ENCODE measurements at places on chromosomes 3 and 15.

DNA sequence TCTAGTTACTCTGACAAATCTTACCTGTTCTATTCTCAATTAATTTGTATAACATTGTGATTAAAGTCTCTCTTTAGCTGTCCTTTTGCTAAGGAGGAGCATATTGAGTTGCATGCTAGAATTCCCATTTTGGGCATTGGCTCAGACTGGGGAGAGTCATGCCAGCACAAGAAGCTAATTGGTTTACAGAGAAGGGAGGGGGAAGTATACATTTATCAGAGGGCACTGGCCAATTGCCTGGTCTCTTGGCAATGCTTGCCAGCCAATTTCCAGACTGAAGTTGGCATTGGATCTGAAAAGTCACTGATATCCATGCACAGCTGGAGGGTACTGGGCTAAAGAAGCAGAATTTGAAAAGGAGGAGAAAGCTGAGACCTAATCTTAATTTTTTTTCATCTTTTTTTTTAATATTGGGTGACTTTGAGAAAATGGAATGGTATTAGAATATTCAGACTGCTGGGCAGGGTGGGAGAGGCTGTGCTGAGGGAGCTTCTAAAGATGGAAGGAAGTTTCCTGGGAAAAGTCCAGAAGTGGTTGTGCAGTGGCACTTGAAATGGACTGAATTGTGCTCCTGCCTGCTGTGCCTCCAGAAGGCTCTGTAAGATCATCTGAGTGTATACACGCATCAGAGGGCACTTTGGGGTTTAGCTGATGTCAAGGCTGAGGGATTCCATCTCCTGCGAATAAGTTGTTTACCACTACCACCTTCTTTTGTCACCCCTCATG, 365.2 kb upstream of the DPH6 start:
- no peak for DNase-seq

- DNase-seq, result no peak
Observed at GRCh38 chr3:4824926-4825325, 154.3 kb upstream of the BHLHE40 start.

DNA sequence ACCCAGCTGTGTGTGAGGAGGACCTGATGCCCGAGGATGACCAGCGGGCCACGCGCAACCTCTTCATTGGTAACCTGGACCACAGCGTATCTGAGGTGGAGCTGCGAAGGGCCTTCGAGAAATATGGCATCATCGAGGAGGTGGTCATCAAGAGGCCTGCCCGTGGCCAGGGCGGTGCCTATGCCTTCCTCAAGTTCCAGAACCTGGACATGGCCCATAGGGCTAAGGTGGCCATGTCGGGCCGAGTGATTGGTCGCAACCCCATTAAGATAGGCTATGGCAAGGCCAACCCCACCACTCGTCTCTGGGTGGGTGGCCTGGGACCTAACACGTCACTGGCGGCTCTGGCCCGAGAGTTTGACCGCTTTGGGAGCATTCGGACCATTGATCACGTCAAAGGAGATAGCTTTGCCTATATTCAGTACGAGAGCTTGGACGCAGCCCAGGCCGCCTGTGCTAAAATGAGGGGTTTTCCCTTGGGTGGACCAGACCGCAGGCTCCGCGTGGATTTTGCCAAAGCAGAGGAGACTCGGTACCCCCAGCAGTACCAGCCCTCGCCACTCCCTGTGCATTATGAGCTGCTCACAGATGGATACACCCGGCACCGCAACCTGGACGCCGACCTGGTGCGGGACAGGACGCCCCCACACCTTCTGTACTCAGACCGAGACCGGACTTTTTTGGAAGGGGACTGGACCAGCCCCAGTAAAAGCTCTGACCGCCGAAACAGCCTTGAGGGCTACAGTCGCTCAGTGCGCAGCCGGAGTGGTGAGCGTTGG, 1.5 kb downstream of the RBM15B start:
- no peak for DNase-seq

DNA sequence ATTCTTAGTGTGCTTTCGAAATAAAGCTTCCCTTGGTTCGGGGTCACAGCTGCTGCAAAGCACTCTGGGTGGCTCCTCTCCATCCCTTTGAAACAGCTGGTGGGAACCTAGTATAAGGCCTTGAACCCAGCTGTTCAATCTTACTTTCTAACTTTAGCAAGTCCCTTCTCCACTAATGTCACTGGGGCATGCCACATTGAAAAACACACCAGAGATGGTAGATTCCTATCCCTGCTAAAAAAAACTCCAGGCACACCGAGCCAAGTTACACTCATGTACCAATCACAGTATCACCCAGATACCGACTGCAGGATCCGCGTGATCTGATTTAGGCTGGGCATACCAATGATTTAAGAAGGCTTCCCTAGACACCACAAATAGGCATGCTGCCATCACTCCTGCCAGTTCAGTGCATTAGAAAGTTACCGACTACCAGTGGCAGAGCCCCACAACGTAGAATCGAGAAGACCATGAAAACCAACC, 65.0 kb downstream of the WWTR1 start:
- DNase-seq, result no peak
